Suprapubic skin (tissue), 4 donors: ENCODE measurements at places on chromosomes 16 and 17.

DNA sequence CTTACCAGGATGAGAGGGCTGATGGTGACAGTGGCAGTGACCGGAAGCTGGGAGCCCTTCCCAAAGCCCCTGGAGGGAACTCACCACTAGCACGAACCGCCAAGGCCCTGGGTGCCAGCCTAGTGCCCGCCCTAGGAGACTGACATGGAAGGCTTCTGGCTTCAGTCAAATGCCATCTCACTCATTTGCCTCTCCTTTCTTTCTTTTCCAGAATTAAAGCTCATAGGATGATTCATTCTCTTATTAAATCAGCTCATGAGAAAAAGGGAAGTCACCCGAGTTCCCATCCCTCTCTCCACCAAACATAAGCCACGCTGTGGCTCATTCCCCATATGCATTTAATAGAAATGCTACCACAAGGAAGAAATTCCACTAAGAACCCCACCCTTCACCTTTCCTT lies 12.1 kb downstream of the CUEDC1 start:
- DNase-seq, result no peak

- DNase-seq, result peak; percentile 77
Observed at GRCh38 chr17:82237746-82238471, 9.1 kb downstream of the SLC16A3 start.

DNA sequence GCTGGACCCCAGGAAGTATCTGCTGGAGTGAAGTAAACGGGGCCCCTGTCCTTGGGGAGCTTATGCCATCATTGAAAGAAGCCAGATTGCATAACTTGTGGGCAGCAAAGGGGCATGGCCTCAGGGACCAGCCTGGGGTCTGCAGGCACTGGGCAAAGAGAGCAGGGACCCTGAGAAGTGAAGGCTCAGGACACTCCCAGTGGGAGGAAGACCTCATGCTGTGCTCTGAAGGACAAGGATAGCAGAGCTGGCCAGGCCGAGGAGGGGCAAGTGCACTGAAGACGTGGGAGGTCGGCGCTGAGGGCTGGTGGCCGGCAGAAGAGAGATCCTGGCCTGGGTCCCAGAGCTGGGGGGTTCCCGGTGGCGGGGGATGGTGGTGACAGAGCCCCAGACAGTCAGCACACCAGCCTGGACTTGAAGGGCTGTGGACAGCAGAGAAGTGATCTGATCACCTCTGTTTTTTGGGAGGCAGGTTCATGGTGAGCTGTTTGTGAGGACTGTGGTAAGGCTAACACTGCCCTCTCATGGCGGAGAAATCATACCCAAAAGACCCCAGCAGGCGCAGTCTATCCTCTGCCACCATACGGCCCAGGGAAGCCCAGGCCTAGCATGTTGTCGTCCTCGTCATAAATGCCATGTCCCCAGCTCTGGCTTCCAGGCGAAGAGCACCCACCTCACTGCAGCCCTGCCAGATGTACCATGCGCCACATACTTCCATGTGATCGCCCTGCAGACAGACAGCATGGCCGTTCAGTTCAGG lies 7.1 kb upstream of the CNP start:
- DNase-seq, result no peak

DNA sequence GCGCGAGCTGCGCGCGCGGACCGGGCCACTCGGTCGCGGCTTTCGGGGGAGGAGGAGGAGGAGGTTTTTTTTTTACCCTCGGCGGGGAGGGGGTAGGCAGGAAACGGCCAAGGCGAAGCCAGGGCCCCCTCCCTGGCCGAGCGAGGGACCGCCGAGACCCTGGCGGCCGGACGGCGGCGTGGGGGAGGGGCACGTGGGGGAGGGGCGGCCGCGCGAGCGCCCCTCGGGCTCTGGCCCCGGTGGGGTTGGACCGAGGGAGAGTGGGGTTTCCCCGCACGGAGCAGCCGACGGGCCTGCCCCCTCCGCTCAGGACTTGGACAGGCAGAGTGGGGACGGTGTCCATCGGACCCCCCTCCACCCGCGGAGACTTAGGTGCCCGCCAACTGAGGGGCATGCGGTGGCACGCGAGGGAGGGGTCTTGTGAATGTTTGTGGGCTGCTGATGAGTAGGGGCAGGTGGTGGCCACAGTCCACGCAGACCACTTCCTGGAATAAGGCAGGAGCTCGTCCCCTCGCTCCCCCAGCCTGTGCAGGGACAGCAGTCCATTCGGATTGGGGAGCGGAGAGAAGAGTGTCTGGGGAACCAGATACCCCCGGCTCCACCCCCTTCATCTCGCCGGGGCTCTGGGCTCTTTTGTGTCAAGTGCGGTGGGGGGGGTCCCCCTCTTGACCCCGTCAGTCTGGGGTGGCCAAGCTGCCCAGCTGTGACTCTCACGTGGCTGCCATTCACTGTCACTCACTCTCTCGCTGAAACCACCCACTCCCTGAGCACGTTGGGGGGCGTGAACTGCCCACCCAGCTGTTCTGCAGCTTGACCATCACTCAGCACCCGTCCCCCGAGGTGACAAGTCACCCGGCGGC lies 3.0 kb upstream of the CHD3 start:
- DNase-seq, result peak; percentile 81

GRCh38 chr17:44830359-44831288 lies 537 bp upstream of the GJC1 start:
- no peak for DNase-seq

GRCh38 chr16:74296104-74296431 lies 546 bp upstream of the PSMD7 start:
- DNase-seq, result no peak

DNA sequence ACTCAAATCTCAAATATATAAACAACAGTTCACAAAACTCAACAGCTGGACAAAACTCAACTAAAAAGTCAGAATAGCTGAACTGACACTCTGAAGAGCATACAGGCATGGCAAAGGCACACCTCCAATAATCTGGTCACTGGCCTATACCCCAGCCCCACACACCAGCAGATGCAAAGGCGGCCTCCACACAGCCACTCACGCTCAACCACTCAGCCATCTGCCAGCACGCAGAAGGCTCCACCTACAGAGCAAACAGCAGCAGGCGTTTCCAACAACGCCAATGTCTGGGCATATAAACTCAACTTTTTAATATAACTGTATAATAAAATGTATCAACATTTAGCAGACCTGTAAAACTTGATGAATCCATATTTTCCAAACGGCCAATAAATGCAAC lies 17.2 kb downstream of the USP7 start:
- DNase-seq, result no peak

GRCh38 chr16:89786474-89787364 lies 29.7 kb downstream of the FANCA start:
- DNase-seq, result no peak

GRCh38 chr17:60087882-60088669 lies 9.4 kb upstream of the HEATR6 start:
- DNase-seq, result no peak

GRCh38 chr17:68036304-68037147 lies 991 bp downstream of the KPNA2 start:
- no peak for DNase-seq

DNA sequence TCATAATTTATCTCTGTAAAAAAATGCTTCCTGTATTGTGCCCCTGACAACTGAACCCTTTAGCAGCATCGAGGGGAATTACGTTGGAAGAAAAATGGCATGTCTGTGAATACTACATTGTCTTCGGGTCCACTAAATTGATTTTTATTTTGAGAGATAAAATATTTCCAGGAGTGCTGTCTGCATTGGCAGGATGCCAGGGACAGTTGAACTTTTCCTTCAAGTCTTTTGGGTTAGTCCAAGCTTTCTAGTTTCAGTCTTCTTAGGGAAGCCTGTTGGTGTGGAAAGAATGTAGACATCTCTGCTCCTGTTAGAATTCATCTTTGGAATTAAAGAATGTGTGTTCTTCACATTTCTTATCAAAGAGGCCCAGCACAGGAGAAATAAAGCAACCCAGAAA lies 557.9 kb downstream of the TMEM114 start:
- no peak for DNase-seq

- no peak for DNase-seq
Observed at GRCh38 chr17:58757162-58757613, 1.5 kb downstream of the PPM1E start.

DNA sequence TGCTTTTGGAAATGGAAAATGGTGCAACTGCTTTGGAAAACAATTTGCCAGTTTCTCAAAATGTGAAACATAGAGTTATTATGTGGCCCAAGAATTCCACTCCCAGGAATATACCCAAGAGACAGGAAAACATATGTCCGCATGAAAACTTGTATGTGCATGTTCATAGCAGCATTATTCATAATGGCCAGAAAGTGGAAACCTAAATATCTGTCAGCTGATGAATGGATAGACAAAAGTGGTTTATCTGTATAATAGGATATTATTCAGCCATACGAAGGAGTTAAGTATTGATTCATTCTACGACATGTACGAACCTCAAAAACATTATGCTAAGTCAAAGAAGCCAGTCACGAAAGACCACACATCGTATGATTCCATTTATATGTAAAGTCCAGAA lies 7.7 kb upstream of the COTL1 start:
- DNase-seq, result no peak

DNA sequence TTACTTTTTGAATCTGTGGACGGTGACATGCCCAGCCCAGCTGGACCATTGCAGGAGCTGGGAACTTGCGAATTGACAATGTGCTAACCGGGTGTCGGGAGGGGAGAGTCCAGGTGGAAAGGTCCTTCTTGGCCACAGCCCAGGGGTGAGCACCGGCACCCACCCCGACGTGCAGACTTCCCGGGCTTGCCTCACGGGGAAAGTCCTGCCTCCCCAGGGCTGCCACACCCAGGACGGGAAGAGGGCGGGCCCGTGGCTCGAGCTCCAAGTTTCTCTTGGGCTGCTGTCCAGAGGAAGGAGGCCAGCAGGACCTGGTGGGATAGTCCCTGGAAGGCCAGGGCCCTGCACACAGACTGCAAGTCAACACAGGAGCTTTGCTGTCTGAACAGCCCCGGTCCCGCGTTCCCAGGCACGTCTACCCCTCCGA lies 17.7 kb downstream of the CARD14 start:
- peak; percentile 78 for DNase-seq

- DNase-seq, result no peak
Observed at GRCh38 chr17:73240561-73240960, 21.1 kb downstream of the CPSF4L start.

DNA sequence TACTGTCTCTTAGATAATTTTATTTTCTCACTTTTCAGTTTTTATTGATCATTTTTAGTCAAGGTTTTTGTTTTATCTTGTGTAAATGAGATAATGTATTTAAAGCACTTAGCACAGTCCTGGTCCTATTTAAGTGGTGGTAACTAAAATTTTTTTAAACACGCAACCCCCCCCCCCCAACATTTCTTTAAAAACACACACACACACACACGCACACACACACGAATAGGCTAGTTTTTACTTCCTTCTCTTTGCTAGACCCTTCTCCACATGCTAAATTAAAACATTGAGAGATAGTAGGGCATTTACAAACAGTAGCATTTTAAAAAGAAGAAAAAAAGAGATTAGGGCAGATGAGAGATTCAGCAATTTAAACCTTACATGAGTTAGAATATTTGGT lies 5.0 kb downstream of the NFATC3 start:
- DNase-seq, result no peak

- no peak for DNase-seq
Observed at GRCh38 chr17:46851029-46851741, at the start of gene WNT9B. TSS of gene WNT9B (plus strand) at chr17:46851583. CDS start at chr17:46851639, 56 bp downstream.

GRCh38 chr17:3002538-3003295 lies 60.7 kb downstream of the OR1D5 start:
- DNase-seq, result no peak

- no peak for DNase-seq
Observed at GRCh38 chr17:77118251-77118928, 22.4 kb upstream of the SEC14L1 start.

DNA sequence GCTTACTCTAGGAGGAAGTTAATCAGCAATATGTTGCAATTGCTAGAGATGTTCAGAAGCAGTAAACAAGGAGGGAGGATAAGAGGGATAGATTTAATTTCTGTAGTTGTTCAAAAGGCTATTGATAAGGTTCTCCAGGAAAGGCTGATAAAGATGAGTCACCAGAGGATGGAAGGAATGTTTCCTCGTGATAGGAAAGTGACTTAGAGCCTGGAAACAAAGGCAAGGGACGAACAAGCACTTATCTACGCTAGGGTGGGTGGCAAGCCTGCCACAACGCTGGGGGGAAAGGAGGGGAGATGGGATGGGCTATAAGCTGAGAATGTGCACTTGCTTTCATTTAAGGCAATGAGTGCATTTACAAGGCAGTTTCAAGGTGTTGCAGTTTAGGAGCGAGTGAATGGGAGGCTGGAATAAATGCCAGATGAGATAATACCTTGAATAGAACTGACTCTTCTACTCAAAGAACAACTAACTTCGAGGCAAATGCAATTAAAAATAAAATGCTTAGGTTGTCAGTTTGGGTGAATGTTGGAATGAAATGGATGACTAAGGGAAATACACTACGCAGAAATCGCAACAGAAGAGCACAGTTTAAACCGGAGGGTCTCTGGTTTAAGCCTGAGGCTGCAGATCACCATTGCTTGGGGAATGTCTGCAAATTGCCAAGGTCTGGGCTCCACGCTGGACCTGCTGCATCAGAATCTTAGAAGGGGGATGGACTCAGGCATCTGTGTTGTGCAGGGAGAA lies 76.0 kb upstream of the RBBP6 start:
- DNase-seq, result no peak

DNA sequence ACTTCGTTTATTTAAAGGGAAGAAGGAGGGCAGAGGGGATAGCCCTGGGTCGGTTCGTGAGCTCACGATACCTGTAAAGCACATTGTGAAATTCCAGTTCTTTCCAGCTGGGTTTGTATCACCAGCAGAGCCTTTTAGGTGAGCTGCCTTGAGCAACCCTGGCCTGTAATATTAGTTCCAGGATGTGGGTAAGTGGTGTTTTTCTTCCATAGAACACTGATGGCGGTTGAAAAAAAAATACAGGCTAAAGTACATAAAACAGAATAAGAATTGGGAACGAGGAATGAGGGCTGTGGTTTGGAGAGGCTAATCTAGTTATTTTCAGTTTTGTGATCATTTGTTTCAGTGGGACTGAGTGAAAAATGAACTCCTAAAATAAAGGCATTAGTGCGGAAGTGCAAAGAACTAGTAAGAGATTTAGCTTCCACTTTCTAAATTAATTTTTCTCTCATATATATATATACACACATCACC lies 20.6 kb downstream of the HS3ST3B1 start:
- no peak for DNase-seq

- no peak for DNase-seq
Observed at GRCh38 chr17:47727704-47728036, 5.4 kb upstream of the TBX21 start.
